ENCODE measurements at places on chromosomes 4 and X.

DNA sequence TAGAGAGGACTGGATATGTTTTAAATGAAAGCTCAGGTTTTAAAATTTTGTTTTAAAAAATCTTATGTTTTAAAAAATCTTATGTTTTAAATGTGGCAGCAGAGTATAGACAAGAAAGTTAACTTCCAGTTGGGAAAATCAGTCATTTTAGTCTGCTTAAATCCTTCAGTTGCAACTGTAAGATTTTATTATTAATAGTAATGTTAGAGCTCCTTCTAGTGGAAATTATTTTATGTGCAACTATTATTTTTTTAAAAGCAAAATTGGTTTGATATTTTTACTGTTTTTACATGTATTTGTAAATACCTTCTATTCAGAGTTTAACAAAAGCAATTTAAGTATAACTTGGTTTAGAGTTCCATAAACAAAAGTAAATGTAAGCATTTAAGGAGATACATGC is 8.5 kb upstream of the NUDT6 start:
- no peak for DNase-seq

GRCh38 chr4:1783970-1784369 is 9.1 kb upstream of the FGFR3 start:
- no peak for DNase-seq

- DNase-seq, result no peak
Observed at GRCh38 chr4:1961563-1961962, 47.2 kb downstream of the NELFA start.

GRCh38 chr4:8201321-8201781 is 2.3 kb downstream of the SH3TC1 start:
- no peak for DNase-seq

DNA sequence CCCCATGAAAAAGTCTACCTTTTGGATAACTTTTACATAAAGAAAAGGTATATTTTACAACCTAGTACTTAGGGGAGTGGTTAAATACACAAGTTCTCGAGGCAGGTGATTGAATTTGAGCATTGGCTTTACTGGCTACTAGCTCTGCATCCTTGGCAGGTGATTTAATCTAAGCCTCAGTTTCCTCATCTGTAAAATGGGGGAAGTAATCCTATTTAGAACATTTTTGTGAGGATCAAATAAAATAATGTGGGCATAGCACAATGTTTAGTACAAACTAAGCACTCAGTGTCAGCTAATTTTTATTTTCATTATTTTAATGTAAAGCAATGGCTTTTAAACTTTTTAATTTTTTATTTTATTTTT is 102.9 kb downstream of the CEP135 start:
- no peak for DNase-seq

DNA sequence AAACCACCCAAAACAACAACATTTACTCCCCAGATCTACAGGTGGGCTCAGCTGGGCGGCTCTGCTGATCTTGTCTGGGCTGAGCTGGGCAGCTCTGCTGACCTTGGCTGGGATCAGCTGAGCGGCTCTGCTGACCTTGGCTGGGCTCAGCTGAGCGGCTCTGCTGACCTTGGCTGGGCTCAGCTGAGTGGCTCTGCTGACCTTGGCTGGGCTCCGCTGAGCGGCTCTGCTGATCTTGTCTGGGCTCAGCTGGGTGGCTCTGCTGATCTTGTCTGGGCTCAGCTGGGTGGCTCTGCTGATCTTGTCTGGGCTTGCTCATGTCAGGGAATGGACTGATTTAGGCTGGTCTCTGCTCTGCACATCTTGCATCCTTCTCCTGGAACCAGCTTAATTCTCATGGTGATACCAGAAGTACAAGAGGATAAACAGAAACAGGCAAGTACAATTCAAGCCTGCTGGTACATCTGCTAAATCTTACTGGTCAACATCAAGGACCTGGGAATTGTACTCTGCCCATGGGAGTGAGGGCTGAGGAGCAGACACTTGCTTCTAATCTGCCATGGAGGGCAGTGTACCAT is 248.5 kb upstream of the PSAPL1 start:
- no peak for DNase-seq

DNA sequence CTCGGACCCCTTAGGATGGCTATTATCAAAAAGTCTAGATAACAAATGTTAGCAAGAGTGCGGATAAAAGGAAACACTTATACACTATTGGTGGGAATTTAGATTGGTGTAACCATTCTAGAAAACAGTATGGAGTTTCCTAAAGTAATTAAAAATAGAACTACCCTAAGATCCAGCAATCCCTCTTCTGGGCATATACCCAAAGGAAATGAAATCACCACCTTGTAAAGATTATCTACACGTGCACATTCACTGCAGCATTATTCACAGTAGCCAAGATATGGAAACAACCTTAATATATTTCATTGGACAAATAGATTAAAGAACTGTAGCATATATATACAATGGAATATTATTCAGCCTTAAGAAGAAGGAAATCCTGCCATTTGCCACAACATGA is 462.4 kb downstream of the IQCM start:
- no peak for DNase-seq

- DNase-seq, result no peak
Observed at GRCh38 chr4:89590128-89590527, 246.8 kb downstream of the SNCA start.

GRCh38 chr4:93983140-93983539 is 154.6 kb downstream of the ATOH1 start:
- no peak for DNase-seq

- DNase-seq, result no peak
Observed at GRCh38 chr4:96194993-96195392, 355.1 kb downstream of the PDHA2 start.
